HT-29 (cell line): ENCODE measurements at places on chromosomes 16 and 17.

DNA sequence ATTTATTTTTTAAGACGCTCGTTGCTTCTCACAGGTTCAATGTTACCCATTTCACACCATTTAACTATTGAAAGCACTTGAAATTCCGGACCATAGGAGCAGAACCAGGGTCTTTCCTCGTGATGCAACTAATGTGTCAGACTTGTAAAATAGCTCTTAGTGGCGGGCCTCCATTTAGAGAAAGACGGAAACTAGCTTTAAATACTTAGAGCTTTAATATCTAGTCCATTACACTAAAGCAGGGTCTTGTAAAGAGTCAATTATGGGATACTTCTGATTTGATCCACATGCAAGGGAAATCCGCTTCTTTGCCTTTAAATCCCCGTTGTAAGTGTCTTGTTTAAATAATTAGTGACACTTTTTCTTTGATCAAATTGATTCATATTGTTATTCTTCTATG, 56.6 kb downstream of the NACA2 start:
- DNase-seq, result no peak

GRCh38 chr17:81553018-81553615, 964 bp upstream of the FAAP100 start:
- DNase-seq, result peak; percentile 90

DNA sequence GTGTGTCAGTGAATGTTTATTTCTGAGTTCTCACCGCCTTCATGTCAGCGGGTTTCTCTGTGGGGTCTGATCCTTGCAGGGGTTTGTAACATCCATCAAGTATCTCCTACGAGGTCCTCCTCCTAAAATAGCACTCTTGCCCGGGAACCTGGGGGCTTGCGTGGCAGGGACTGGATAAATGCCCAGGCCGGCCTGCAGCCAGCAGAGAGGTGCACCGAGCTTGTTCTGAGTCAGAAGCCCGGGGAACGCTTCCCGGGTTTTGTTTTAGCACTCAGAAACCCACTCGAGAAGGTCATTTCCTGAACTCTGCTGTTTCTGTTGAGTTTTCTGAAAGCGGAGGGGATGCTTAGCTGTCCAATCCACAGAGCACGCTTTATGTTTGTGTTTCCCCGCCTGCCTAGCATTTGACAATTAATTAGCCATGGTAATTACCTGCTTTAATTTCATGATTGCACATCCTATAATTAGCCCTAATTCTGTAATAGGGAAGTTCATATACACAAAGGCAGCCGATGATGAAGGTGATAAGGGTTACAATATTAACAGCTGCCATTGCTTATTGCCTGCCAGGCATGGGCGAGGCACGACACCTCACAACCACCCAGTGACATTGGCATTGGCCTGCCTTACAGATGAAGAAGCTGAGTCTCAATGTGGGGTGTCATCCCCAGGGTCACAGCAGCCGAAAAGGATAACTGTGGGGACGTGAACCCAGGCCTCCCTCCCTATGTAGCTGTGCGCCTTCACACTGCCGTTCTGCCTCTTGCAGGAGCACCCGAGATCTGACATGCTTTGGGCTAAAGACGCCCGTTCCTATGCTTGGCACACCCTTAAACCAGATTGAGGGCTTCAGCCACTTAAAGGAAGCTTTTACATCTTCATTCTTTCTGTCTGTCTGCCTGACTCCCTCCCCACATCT, 333.1 kb downstream of the CPPED1 start:
- DNase-seq, result no peak

- DNase-seq, result no peak
Observed at GRCh38 chr16:75288181-75288580, 36.8 kb upstream of the BCAR1 start.

DNA sequence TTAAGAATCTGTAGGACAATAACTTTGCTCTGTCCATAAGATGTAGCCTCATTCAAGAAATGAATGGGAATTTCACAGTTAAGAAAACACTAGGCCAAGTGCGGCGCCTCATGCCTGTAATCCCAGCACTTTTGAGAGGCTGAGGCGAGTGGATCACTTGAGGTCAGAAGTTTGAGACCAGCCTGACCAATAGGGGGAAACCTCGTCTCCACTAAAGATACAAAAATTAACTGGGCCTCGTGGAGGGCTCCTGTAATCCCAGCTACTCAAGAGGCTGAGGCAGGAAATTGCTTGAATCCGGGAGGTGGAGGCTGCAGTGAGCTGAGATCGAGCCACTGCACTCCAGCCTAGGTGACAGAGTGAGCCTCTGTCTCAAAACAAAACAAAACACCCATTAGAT, 19.9 kb upstream of the RSL1D1 start:
- DNase-seq, result no peak

DNA sequence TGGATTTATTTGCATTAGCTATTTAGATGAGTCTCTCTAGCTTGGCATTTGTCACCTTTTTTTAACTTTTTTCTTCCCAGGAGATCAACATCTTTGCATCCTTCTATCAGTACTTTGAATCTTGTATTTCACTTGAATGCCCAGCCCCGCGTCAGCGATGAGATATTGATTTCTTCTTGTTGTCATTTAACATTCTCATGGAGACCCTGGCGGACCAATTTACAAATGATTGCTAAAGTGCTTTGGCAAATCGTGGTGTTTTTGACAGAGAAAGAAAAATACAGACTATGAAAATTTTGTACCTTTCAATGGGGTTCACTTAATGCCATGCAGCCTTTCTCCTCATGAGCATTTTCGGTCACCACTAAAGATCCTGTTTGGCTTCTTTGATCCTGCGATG, 269.7 kb downstream of the ABCC12 start:
- no peak for DNase-seq

GRCh38 chr16:4271176-4272113, 1.4 kb downstream of the TFAP4 start:
- DNase-seq, result peak; percentile 88
